SK-N-SH (cell line): ENCODE measurements at places on chromosomes 5 and 9. TPM values are rescaled to one million over a fixed set of nuclear protein-coding genes. Genes with fewer than 3 reads are reported as not detected.
A peak's percentile ranks its signal among the peaks of the same experiment; 100 is the strongest.

GRCh38 chr5:119322948-119323537 is 32.8 kb upstream of the TNFAIP8 start:
- DNase-seq: no peak

DNA sequence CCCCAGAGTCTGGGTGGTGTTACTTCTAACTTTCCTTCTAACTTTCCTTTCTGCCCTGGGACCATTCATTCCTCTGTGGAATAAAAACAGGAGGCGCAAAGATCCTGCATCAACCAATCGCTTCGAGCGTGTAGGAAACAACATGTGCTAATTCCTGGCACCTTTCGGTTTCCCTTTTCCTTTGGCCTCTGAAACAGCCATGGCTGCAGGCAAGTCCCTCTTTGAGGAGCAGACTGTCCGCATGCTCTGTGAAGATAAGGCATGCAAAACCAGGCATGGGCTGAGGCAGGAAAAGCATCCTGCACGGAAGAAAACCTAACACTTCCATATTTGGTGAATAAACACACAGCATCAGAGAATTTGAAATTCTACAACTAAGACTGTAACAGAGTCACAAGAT is 128.3 kb downstream of the HSD17B3 start:
- DNase-seq: no peak

DNA sequence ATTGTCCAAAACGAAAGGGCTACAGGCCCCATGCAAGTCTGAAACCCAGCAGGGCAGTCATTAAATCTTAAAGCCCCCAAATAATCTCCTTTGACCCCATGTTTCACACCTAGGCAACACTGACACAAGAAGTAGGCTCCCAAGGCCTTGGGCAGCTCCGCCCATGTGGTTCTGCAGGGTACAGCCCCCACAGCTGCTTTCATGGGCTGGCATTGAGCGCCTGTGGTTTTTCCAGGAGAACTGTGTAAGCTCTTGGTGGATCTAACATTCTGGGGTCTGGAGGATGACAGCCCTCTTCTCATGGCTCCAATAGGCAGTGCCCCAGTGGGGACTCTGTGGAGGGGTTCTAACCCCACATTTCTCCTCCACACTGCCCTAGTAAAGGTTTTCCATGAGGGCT is 623.5 kb downstream of the PRR16 start:
- DNase-seq: no peak

Gene C9orf153
- 0.03 TPM in 1 of 2 replicates, not detected in the other for polyA plus RNA-seq

GRCh38 chr5:36777105-36777757 is 99.3 kb upstream of the NIPBL start:
- DNase-seq: peak; percentile 48

GRCh38 chr5:4877579-4877978 is 262.6 kb upstream of the ADAMTS16 start:
- no peak for DNase-seq

Gene TMOD1
- 0.54 and 1.6 TPM in 2 replicates for polyA plus RNA-seq

Gene PIK3R1
- polyA plus RNA-seq: 2.0 and 2.7 TPM in 2 replicates

Gene MAST4
- 1.3 and 2.2 TPM in 2 replicates for polyA plus RNA-seq

Gene IRX1
- not detected in 2 replicates for polyA plus RNA-seq

DNA sequence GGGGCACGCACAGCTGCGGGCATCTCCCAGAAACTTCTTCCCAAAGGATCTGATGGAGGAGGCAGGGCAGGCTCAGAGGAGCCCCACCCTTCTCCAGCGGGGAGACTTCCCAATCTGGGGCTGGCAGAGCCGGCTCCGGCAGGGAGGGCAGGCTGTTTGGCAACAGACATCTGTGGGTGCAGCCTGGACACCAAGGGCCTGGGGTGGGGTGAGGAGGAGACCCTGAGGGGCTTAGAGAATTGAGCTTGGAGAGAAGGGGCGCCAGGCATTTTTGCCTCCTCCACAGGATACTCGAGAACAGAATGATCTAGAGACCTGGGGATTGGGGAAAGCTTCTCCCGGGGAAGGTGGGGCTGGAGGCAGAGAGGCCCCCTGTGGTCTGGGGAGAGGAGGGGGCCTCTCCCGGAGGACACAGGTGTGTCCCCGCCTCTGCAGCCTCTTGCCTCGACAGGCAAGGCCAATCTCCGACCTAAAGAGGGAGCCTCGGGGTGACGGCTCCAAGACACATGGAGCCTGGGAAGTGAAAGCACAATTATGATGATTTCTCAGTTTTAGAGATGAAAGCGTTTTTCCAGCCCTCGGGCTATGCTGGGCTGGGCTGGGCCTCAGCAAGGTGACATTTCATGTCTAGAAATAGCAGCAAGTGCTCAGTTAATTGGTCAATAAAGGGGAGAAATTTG is 8.4 kb downstream of the LHX3 start:
- DNase-seq: no peak

Gene SV2C
- polyA plus RNA-seq: 0.05 and 0.13 TPM in 2 replicates

Gene PNPLA7
- polyA plus RNA-seq: 0.88 and 0.99 TPM in 2 replicates
